ENCODE measurements at places on chromosomes 3 and 15.

DNA sequence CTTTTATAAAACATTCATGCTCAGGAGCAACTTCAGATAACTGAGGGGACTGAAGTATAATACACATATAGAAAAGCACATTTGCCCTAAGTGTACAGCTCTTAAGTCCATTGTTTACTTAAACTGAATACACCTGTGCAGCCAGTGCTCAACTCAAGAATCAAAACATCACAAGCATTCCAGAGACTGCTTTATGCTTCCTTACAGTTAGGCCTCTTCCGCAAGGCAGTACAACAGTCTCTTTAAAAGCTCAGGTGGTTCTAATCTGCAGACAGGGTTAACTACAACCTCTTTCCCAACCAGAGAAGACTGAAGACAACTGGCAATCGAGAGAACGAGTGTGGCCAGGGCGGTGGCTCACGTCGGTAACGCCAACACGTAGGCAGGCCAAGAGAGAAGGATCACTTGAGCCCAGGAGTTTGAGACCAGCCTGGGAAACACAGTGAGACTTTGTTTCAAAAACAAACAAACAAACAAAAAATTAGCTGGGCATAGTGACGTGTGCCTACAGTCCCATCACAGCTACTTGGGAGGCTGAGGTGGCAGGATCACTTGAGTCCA, 16.9 kb downstream of the MCCC1 start:
- no peak for DNase-seq

DNA sequence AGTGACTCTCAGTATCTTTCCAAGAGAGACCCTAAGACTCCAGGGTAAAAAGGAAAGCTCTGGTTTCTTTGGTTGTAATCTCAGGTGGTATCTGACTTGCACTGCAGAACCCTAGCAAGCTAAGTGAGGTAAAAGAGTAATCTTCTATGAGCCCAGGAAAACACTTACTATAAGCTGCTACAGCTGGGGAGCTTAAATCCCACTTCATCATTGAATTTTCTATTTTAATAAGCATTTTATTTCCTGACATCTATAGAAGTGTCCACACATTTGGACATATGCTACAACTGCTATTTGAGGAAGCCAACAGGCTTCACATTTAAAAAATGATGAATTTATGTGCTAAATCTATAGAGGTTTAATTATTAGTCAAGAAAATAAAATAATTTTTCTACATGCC, 73.1 kb upstream of the GUCA1C start:
- DNase-seq = no peak

- DNase-seq = no peak
These were observed 5.2 kb downstream of the HEG1 start for GRCh38 chr3:125050488-125051090.

DNA sequence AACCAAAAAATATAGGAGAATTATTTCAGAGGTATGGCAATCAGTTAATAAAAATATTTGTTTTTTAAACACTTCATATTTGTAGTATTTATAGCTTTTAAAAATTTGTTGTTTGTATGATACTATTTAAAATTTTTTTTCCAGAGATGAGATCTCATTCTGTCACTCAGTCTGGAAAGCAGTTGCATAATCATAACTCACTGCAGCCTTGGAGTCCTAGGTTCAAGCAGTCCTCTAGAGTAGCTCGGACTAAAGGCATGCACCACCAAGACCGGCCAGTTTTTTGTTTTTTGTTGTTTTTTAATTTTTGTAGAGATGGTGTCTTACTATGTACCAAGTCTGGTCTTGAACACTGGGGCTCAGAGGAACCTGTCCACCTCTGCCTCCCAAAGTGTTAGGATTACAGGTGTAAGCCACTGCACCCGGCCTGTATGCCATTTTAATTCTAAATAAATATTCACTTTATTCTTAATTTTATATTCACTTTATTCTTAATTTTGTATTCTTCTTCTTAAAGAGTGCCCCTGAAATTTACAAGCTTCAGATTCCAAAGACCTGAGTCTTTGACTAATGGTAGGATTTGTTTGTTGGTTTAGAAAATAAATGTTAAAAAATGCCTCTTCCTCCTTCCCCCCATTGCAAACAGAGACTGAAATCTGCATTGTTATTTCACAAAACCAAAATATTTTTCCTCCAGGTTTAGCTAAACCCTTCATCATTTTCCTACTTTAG, 9.4 kb downstream of the TGFBR2 start:
- no peak for DNase-seq

GRCh38 chr15:81758818-81759284, 287.0 kb downstream of the MEX3B start:
- DNase-seq = no peak

- no peak for DNase-seq
These were observed 14.8 kb downstream of the HRH1 start for GRCh38 chr3:11168881-11169805.

DNA sequence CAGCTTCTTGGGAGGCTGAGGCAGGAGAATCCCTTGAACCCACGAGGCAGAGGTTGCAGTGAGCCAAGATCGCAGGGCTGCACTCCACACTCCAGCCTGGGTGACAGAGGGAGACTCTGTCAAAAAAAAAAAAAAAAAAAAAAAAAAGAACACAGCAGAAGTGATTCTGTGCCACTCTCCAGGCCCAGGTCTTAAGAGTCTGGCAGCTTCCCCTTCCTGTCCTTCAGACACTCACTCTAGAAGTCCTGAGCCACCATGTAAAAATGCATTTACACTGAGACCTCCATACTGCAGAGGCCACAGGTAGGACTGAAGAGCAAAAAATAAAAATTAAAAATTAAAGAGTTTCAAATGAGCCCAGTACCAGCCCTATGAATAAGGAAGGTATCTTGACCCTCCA, 11.8 kb upstream of the CDV3 start:
- DNase-seq = no peak

DNA sequence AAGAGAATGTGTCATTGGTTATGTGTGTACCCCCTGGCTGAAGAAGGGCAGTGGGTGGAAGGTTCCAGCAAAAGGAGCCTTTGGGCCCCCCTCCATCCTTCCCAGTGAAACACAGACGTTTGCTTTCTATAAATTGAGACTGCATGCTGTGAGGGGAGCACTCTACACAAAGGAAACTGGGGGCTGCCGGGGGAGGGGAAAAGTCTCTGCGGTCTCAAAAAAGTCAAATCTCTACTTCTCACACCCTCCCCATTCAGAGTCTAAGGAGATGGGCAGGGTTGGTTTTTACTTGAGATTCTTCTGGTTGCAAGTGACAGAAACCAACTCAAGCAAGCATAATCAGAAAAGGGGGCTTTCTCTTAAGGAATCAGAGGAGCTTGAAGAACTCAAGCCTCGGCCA, 50.1 kb upstream of the TLE3 start:
- DNase-seq = no peak

DNA sequence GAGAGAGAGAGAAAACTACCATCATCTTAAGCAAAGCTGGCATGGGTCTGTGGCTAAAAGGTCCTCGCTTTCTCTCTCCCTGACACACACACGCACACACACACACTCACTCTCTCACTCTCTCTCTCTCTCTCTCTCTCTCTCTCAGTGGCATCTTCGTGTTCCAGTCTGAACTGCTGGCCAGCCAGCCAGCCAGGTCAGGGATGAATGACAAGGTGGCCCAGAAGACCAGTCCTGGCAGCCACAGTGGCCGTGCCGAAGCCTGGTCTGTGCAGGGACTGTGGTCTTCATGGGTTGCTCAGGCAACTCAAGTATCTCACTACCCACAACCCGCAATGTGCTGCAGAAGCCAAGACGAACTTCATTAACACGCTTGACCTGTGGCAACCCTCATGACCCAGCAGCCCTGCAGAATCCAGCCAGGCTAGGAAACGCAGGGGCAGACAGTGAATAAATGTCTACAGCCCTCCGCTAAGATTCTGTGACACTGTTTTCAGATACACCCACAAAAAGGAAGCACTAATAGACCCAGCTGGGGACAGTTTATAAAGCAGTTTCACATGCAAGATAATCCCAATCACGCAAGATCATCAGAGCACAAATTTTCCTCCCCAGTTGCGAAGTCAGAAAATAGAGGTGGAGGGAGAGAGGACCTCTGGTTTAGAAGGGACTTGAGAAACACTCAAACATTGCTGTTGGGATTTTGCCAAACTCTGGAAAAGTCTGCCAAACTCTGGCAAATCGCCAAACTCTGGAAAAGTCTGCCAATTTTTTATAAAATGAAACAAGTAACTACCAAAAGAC, 66.4 kb downstream of the XXYLT1 start:
- no peak for DNase-seq

DNA sequence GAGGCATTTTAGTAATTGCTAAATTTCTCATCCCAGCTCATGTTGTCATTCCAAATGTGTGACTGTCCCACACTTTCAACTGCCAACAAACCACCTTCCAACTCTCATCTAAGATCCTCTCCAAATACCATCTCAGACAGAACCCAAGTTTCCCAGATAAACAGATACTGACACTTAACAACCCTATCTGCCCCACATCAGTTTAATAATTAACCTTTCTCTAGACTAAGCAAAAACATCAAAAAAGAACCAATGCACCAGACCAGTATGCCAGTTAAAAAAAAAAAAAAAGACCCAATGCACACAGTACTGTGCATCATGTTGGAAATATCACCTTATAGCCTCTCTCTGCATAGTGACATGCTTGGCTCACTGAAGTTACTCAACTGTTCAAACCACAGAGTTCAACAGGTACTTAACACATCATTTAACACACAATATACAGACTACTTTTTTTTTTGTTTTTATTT, 5.5 kb downstream of the SFMBT1 start:
- no peak for DNase-seq

DNA sequence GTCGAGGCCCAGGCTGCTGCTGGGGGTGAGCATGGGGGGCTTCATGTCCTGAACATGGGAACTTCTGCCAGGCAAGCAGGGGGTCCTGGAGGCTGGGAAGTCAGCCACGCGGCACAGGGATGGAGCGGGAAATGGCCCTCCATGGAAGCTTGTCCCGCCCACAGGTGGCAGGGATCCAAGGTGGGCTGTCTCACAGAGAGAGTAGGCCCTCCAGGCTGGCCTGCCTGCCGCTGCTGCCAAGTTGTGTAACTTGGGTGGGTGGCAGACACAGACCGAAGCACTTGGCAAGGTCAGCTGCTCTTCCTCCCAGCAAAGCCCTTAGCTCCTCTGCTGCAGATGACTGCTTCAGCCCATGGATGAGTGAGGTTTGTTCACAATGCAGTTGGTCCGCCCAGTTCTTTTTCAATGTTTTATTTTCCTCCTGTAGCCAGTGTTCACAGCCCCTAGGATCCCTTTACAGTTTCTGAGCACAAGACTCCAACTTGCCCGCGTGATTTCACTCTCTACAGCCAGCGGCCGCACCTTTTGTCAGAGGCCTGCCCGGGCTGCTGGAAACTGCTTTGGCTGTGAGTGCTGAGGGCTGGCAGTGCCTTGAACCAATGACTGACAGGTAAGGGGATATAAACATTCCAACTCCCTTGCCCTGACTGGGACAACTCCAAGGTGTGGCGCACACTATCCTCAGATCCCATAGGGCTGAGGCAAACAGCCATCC, 26.7 kb downstream of the HCN4 start:
- no peak for DNase-seq

DNA sequence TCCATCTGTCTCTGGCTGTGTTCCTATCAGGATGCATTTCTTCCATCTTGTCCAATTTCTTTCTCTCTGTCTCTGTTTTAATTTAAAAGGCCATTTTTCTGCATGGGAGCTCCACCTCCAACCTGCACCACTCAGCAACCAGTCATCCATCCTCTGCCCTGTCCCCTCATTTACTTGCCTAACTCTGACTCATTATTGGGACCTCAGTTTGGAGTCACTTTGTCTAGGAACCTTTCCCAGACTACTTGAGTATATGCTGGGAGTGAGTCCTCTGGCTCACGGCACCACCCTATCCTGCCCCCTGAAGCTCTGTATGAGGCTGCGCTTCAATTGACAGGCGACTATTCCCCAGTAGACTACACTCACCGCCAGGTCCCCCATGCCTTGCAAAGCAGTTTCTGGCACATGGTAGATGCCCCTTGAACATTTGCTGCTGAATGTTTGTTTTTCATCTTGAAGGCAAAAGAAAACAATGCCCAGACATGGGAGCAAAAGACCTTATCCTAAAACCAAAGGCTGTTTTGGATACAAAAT, 513.3 kb upstream of the CFAP20DC start:
- DNase-seq = no peak

GRCh38 chr15:38316311-38316710, 63.7 kb downstream of the SPRED1 start:
- DNase-seq = no peak

DNA sequence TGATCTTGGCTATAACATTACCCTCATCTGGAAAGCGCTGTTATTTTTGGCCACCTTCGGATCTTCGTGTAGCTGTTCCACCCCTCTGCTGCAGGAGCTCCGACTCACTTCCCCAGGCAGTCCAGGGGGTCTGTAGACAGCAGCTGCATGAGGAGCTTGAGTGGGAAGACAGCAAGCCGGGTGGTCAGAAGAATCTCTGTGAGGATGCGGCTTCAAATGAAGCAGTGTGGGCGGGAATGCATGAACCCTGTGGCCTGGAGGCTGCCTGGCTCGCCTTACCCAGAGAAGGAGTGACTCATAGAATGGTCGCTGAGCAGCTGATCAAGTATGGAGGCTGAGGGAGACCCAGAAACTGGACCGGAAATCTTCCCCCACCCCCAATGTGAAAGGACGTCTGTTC, 45.2 kb upstream of the NR2F2 start:
- DNase-seq = no peak

DNA sequence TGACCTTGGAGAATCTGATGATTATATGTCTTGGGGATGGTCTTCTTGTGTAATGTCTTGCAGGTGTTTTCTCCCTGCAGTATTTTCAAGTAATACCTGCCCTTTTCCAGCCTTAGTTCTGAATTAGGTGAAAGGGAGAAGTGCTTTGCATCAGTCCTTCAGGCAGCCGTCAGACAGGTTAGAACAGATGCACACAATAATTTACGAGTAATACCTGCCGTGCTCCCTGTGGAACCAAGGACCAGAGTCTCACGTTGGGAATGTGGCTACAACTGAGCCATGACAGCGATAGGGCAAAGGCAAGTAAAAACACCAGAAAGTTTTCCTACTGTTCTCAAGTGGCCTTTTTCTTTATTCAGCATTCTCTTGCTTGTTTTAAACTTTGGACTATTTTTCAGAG, 69.1 kb downstream of the CHCHD6 start:
- no peak for DNase-seq

GRCh38 chr3:183873914-183874313, 10.8 kb downstream of the PARL start:
- no peak for DNase-seq

- DNase-seq = no peak
These were observed 103.6 kb downstream of the ECT2 start for GRCh38 chr3:172853921-172854666.

- peak; percentile 60 for DNase-seq
These were observed 1.6 kb upstream of the CHST13 start for GRCh38 chr3:126522363-126522788.

DNA sequence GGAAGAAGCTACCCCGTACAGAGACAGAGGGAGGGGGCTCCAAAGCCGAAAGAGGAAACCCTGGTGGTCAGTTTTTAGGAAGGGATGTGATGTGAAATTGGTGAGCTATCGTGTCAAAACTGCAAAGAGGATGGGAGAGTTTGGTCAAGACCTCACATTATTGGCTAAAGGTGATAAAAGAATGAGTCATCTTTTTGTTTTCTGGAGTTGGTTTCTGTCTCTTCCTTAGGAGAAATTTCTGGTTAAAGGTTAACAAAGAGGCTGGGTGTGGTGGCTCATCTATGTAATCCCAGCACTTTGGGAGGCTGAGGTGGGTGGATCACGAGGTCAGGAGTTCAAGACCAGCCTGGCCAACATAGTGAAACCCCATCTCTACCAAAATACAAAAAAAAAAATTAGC, 217.8 kb upstream of the CBLB start:
- no peak for DNase-seq
